Fibroblast of the conjunctiva (primary cell): ENCODE measurements at places on chromosomes 12 and 14.
A peak's percentile ranks its signal among the peaks of the same experiment; 100 is the strongest.

- DNase-seq = peak; percentile 30
Measured at GRCh38 chr12:57001448-57001906, 4.9 kb downstream of the ZBTB39 start.

- no peak for DNase-seq
Measured at GRCh38 chr12:124384299-124384894, 89.5 kb downstream of the RFLNA start.

DNA sequence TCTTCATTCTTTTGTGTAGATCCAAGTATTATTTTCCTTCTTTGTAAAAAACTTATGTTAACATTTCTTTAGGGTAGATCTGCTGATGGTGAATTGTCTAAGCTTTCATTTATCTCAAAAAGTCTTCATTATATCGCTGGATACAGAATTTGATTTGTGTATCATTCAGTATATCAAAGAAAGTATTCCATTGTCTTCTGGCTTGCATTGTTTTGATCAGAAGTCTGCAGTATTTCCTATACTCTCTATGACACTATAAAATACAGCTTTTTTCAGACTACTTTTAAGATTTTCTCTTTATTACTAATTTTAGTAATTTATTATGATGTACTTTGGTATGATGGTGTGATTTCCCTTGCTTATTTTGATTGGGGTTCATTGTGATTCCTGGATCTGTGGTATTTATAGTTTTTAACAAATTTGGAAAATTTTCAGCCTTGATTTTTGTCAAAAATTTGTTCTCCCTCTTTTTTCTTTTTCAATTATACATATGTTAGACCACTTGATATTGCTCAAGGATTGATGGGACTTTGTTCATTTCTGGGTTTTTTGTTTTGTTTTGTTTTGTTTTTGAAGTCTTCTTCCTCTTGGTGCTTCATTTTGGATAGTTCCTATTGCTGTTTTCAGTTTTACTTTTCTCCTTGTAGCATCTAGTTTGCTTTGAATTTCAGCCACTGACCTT lies 176.5 kb downstream of the ZFP36L1 start:
- DNase-seq = no peak

- DNase-seq = peak; percentile 2
Measured at GRCh38 chr14:60485598-60486251, at the start of gene C14orf39. Gene C14orf39, minus strand, starts transcription at chr14:60486063. Its CDS starts 985 bp downstream, at chr14:60485078.

DNA sequence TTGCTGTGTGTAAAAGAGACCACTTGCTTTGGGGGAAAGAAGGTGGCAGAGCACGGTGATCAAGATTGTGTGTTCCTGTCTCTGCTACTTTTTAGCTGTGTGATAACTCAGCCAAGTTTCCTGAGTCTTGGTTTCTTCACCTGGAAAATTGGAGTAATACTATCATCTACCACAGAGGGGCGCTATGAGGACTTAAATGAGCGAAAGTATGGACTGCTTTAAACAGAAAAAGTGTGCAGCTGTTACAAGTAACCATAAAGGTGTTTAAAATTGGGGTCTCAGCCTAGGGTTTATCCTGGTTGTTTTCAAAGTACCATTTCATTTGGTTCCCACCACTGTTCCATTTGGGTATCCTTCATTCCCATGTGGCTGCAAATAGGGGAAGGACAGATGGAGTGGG lies 65.9 kb upstream of the WSCD2 start:
- DNase-seq = no peak

DNA sequence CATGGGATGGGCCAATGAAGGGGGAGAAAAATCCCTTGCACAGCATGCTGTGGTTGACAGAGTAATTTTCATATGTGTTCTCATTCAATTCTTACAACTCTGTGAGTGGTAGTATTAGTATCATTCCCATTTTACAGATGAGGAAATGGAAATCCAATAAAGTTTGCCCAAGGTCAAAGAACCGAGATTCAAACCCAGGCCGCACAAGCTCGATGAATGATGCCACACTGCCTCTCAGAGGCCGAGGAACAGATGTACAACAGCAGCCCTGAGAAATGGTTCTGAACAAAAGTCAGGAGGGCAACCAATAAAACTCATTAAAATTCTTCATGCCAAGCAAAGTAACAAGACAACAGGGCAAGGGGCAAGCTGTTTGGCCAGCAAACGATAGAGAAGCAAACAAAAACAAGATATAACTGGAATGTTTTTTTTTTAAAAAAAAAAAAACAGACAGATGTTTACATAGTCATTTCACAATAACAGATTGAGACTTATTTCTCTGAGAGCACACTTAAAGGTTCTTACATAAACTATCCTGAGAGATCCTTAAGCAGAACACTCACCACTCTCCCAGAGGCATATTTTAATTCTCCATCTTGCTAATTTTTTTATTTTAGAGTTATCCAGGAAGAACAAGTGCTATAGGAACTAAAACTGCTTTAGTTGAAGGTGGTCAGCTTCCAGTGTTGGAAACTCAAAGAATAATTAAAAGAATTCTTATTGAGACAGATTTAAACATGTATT lies 85.8 kb downstream of the EXOC5 start:
- no peak for DNase-seq

- no peak for DNase-seq
Measured at GRCh38 chr12:74741112-74741511, 203.5 kb downstream of the ATXN7L3B start.
